ENCODE measurements at places on chromosomes 5 and 9.

- no peak for DNase-seq
These were observed 750.4 kb downstream of the BRINP1 start for GRCh38 chr9:118618849-118619248.

DNA sequence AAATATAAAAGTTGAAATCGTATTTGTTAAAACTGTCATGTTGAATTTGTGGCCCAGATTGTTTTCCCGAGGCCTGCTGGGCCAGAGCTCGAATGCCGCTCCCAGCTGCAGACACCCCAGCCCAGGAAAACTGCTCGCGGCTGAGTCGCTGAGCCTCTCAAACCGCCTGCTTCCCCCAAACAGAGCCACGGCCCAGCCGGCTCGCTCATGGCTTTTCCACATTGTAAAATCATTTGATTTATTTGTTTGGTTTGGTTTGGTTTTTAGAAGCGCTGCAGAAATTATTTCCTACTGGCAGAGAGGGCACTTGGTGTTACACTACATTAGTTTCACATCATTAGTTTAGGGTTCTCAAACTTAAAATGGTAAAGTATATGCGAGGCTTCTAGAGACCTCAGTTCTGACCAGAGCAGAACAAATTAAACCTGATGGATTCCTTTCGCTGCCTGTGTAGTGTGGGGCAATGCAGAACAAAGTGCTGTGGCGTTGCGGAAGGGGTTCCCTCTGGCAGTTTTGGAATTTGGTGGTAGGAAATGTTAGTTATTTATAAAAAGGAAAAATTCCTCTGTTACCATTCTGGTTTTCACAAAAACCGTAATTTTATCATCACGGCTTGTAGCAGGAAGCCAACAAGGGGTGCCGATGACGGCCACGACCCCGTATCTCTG lies 156.5 kb upstream of the PITX1 start:
- DNase-seq = no peak

- no peak for DNase-seq
These were observed 739.3 kb upstream of the ZNF608 start for GRCh38 chr5:125485771-125486170.

DNA sequence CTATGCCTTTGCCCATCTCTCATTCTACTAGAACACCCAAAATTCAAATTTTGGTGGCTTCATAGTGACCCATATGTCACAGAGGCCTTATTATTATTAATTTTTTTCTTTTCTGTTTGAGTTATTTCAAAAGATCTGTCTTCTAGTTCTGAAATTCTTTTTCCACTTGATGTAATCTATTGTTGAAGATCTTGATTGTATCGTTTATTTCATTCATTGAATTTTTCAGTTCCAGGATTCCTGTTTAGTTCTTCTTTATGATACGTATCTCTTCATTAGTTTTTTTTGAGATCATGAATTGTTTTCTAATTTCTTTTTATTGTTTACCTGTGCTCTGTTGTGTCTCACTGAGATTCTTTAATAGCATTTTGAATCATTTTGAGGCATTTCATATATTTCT lies 24.6 kb upstream of the APBA1 start:
- no peak for DNase-seq

DNA sequence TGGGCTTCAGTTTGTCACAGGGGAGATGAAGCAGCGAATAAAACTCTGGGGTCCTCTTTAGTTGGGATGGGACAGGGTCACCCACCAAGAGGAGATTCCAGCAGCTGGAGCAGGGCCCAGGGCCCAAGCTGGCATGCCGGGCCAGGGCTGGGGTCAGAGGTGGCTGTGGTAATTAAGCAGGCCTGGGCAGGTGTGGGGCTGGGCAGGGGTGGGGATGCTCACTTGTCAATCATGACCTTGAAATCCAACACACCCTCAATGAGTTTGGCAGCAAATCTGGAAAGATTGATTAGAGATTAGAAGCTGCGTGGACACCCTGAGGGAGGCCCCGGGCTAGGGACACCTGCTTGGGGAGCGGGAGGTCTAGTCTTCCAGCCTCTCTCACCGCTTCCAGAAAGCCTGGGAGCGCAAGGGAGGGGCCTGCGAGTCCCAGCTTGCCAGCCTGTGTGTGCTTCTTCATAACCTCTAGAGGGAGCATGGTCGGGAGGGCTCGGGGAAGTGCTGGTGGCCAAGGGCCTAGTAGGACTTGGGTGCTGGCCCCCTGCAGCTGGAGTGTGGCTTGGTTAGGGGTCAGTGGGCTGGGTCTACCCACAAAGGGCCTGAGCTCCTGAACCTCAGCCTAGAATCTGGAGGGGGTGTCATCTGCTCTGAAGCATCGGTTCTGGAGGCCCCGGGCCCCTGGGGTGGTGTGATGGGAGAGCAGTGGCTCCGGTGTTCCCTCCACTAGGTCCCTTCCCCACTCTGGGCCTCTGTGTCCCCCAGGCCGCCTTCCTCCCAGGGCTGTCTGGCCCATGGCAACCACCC lies 7.6 kb downstream of the CRAT start:
- DNase-seq = no peak

DNA sequence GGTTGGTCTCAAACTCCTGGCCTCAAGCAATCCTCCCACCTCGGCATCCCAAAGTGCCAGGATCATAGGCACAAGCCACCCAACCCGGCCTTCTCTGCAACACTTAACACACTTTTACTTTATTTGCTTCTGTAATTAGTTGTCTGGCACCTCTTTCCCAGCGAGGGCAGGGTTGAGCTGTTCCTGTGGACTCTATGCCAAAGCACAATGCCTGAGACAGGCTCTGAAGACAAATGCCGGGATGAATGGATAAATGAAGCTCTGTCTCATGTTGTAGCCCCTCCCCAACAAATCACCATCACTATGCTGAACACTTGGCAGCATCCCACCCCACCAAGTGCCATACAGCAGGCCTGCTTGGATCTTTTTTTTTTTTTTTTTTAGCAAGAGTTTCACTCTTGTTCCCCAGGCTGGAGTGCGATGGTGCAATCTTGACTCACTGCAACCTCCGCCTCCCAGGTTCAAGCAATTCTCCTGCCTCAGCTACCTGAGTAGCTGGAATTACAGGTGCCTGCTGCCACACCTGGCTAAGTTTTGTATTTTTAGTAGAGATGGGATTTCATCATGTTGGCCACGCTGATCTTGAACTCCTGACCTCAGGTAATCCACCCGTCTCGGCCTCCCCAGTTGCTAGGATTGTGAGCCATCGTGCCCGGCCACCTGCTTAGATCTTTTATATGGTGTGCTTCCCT lies 21.3 kb downstream of the GPX3 start:
- no peak for DNase-seq

DNA sequence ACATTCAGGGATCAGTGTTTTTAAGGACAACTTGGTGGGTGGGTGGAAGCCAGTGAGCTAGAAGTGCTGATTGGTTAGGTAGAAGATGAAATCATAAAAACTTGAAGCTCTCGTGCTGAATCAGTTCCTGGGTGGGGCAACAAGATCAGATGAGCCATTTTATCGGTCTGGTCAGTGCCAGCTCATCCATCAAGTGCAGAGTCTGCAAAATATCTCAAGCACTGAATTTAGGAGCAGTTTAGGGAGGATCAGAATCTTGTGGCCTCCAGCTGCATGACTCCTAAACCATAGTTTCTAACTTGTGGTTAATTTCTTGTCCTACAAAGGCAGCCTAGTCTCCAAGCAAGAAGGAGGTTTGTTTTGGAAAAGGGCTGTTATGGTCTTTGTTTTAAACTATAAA lies 166.4 kb downstream of the FAM170A start:
- no peak for DNase-seq

DNA sequence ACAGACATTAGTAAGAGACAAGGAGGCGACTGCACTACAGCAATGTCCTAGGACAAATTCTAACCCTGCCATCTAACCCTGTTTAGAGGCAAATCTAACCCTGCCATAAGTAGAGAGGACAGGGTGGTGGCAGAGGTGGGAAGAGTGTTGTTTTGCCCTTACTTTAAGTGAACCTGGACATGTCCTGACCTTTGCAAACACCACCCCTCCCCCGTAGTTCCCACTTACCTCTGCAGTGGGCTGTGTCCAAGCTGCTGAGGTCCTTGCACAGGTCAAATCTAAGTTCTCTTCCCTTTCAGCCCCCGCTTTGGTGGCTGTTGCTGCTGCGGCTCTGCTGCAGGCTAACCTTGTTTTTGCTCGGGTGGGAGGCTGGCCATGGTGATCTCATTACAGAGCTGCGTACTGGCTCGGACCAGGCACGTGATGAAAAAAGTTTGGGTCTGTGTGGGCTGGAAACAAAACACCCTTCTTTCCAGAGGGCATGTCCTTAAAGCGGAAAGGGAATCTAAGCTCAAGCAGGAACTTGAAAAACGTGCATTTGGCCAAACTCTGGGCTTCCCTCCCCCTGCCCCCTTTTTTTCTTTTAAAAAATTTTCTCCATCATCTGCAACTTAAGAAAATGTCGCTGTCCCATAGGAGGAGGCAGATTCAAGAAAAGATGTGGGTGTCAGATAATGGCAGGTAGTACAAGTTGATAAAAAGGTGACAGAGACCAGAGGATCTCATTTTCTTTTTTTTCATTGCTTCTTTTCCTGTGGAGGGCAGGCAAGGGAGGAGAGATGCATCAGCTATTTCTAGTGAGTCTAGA lies at the start of gene FAXDC2:
Gene FAXDC2, minus strand, starts transcription at position 349 of the 808 bp plus-strand sequence. CDS start 12,425 bp downstream, outside the sequence.
- no peak for DNase-seq

- DNase-seq = no peak
These were observed 40.8 kb upstream of the ROPN1L start for GRCh38 chr5:10400831-10401230.

GRCh38 chr5:41067714-41068568 lies 3.2 kb downstream of the MROH2B start:
- no peak for DNase-seq

DNA sequence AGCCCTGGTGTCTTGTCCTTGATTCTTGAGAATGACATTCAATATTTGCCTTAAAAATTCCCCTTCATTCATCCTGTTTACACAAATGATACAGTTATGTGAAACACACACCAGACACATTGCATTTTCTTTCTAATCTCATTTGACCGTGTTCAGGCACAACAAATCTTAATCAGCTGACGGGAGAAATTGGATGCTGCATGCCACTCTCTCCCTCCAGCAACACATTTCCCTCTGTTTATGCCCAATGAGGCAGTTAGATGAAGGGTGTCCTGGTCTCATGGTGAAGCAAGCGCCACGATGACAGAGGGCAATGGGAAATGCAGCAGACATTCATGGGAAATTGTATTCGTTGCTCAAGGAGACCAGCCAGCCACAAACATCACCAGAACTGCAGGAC lies 3.2 kb upstream of the FGF1 start:
- DNase-seq = no peak

GRCh38 chr5:13278148-13278547 lies 666.3 kb downstream of the DNAH5 start:
- DNase-seq = no peak
